ENCODE measurements at places on chromosomes 16 and 17. TPM values are rescaled to one million over a fixed set of nuclear protein-coding genes. Genes with fewer than 3 reads are reported as not detected.
A peak's percentile ranks its signal among the peaks of the same experiment; 100 is the strongest.

GRCh38 chr16:56263711-56264608 is 72.7 kb downstream of the GNAO1 start:
- H3K27ac ChIP-seq, result peak overlapping the region; percentile 43
- DNase-seq, result peak; percentile 22
- peaks cover 38% of the 10 kb centered on the region for H3K4me1 ChIP-seq
- no peaks in the 10 kb centered on the region for H3K36me3 ChIP-seq
- no peak overlapping the region for H3K4me3 ChIP-seq
- H3K27me3 ChIP-seq, result no peaks in the 10 kb centered on the region

DNA sequence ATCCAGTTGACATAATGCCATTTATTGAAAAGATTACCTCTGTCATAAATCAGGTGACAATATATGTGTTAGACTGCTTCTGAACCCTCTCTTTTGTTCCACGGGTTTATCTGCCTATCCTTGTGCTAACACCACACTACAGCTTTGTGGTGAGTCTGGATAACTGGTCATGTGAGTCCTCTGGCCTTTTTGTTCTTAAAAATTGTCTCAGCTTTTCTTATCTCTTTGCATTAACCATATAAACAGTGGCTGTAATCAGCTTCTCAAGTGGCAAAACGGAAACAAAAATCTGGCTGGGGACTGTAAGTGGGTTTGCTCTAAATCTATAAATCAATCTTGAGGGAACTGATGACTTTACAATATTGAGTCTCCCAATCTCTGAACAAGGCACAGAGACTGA is 44.6 kb downstream of the STX8 start:
- no peak for DNase-seq
- no peaks in the 10 kb centered on the region for H3K27me3 ChIP-seq
- H3K36me3 ChIP-seq, result no peaks in the 10 kb centered on the region
- no peak overlapping the region for H3K4me3 ChIP-seq

DNA sequence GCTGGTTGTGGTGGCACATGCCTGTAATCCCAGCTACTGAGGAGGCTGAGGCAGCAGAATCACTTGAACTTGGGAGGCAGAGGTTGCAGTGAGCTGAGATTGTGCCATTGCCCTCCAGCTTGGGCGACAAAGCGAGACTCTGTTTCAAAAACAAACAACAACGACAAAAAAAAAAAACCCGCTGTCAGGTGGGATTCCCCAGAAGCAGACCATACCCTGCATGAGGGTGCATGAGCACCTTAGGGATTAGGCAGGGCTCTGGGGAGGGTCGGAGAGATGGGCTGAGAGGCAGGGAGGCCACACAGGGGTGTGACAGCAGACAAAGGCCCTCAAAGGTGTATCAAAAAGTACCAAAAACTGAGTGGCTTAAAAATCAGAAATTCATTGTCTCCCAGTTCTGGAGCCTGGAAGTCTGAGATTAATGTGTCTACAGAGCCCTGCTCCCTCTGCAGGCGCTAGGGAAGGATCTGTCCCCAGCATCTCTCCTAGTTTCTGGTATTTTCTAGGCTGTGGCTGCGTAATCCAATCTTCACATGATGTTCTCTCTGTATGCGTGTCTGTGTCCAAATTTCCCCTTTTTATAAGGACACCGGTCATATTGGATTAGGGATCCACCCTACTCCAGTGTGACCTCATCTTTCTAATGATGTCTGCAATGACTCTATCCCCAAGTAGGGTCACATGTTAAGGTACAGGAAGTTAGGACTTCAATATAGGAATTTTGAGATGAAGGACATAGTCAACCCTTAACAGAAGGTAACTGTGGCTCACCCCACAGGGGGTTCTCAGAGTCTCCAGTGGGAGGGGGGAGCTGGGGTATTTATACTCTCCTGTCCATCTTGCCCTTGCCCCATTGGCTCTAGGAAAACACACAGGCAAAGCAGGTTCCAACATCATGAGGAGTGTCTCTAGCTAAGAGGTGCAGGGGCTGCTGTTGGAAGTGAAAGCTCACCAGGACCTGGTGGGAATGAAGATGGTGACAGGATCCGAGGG is 13.6 kb upstream of the TVP23A start:
- DNase-seq, result no peak
- peaks cover 11% of the 10 kb centered on the region for H3K27me3 ChIP-seq
- H3K4me1 ChIP-seq, result no peaks in the 10 kb centered on the region
- H3K4me3 ChIP-seq, result no peak overlapping the region
- H3K36me3 ChIP-seq, result no peaks in the 10 kb centered on the region

GRCh38 chr17:38333635-38334295 is 10.0 kb downstream of the GPR179 start:
- H3K36me3 ChIP-seq, result no peaks in the 10 kb centered on the region
- no peaks in the 10 kb centered on the region for H3K27me3 ChIP-seq
- H3K27ac ChIP-seq, result no peak overlapping the region
- peak; percentile 61 for DNase-seq
- H3K4me3 ChIP-seq, result no peak overlapping the region

GRCh38 chr16:10405386-10405939 is 19.6 kb downstream of the ATF7IP2 start:
- no peak overlapping the region for H3K27ac ChIP-seq
- H3K4me3 ChIP-seq, result no peak overlapping the region
- DNase-seq, result no peak

DNA sequence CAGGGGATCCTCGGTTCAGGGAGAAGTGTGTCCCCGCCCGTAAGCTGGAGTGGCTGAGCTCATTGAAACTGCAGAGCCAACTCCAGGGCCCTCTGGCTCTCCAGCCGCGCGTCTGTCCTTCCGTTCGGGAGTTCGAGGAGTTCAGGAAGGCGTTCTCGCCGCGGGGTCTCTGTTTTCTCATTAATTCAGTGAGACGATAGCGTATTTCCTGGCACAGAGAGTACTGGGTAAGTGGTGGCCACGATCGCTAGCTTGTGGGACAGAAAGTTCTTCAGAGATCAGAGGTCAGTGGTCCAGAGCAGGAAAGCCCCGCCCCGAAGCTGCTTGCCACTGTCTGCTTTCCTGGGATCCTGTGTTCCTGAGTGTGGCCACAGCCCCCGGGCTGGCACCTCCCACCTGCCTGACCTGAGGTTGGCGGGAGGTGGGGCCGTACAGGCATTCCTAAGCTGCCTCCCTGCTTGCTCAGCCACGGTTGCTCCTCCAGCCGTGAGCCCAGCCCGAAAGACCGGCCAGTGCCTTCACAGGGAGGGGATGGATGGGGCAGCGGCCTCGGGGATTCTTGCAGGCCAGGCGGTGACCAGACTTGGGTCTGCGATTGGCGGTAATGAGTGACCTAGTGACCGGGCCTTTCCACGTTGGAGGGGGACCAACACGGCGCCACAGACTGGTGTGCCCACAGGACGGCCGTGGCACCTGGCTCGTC is 8.9 kb downstream of the BAIAP2 start:
- peak overlapping the region; percentile 81 for H3K27ac ChIP-seq
- H3K4me1 ChIP-seq, result peaks cover 36% of the 10 kb centered on the region
- H3K36me3 ChIP-seq, result no peaks in the 10 kb centered on the region
- no peak for DNase-seq
- no peaks in the 10 kb centered on the region for H3K27me3 ChIP-seq

DNA sequence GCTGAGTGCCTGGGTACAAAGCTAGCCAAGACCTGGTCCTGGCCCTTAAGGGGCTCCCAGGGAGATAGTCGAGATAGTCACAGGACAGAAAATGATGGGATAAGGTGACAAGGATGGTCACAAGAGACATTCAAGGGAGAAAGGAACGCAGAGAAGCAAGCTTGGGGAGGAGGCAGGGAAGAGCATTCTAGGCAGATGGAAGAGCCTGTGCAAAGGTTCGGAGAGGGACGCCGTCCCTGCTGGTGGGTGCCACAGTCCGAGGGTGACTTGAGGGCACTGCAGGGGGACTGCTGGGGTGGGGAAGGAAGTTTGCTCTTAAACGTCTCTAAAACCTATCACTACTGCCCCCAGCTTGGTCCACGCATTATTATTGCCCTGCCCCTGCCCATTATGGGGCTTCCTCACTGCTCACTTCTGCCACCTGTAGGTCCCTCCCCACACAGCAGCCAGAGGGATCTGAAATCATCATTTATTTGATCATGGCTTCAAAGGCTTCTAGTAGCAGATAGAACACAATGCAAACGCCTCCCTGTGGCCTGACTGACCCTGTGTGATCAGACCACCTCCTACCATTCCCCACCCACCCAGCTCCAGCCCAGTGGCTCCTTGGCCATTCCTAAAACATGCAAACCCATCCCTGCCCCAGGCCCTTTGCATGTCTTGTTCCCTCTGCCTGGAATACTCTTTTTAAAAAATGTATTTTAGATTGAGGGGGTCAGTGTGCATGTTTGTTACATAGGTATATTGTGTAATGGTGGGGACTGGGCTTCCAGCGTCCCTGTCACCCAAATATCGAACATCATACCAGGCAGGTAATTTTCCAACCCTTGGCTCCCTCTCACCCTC is 60.3 kb downstream of the RMI2 start:
- H3K27me3 ChIP-seq, result no peaks in the 10 kb centered on the region
- no peak overlapping the region for H3K4me3 ChIP-seq
- no peaks in the 10 kb centered on the region for H3K36me3 ChIP-seq
- H3K4me1 ChIP-seq, result peaks cover 5% of the 10 kb centered on the region

DNA sequence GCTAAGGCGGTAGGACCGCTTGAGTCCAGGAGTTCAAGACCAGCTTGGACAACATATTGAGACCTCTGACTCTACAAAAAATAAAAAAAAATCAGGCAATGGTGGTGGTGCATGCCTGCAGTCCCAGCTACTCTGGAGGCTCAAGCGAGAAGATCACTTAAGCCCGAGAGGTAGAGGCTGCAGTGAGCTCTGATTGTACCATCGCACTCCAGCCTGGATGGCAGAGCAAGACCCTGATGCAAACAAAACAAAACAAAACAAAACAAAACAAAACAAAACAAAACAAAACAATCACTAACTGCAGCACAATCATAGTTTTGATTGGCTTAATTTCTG is 2.5 kb upstream of the BANP start:
- H3K4me3 ChIP-seq, result peak overlapping the region; percentile 68
- H3K27ac ChIP-seq, result no peak overlapping the region
- H3K27me3 ChIP-seq, result no peaks in the 10 kb centered on the region

- H3K4me3 ChIP-seq, result no peak overlapping the region
- H3K27ac ChIP-seq, result no peak overlapping the region
- H3K4me1 ChIP-seq, result peaks cover 18% of the 10 kb centered on the region
- H3K27me3 ChIP-seq, result no peaks in the 10 kb centered on the region
- no peak for DNase-seq
- H3K36me3 ChIP-seq, result peaks cover 3% of the 10 kb centered on the region
Observed at GRCh38 chr17:13920413-13920812, 148.9 kb upstream of the COX10 start.

DNA sequence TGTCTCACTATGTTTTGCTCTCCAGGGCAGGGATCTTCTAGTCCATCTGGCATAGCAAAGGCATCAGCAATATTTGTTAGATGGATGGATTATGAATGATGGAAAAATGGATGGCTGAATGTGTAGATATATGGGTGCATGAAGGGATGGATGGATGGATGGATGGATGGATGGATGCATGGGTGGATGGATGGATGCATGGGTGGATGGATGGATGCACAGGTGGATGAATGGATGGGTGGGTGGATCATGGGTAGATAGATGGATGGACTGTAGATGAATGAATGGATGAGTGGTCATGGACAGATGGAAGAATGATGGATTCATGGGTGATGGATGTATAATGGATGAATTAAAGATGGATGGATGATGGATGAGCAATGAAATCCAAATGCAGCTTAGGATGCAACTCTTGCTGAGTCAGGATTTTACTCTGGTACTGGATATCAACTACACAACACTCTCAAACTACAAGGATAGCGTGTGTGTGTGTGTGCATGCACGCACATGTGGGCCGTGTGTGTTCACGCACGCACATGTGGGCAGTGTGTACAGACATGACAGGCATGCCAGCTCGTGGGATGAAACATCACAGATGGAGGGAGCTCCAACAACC is 34.0 kb downstream of the GSG1L start:
- H3K27me3 ChIP-seq, result peaks cover 22% of the 10 kb centered on the region
- DNase-seq, result no peak
- H3K4me1 ChIP-seq, result no peaks in the 10 kb centered on the region
- H3K4me3 ChIP-seq, result no peak overlapping the region
- no peaks in the 10 kb centered on the region for H3K36me3 ChIP-seq
- H3K27ac ChIP-seq, result no peak overlapping the region

DNA sequence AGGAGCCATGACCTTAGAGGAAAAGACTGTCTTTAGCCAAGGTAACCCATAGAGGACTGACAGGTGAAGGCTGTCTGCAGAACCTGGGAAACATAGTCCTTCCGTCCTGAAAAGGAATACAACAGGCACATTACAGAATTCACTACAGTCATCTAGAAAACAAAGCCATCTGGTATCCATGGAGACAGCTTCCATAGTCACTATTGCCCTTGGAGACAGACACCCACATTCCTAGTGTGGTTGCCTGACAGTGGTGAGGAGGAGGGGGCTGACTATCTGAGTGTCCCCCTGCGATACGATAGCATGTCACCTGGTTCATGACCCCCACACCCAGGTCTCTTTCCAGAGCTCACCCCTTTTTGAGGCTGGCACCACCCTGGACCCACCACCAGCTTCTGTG is 254.7 kb downstream of the CDH13 start:
- H3K36me3 ChIP-seq, result no peaks in the 10 kb centered on the region
- no peak for DNase-seq
- no peak overlapping the region for H3K4me3 ChIP-seq

DNA sequence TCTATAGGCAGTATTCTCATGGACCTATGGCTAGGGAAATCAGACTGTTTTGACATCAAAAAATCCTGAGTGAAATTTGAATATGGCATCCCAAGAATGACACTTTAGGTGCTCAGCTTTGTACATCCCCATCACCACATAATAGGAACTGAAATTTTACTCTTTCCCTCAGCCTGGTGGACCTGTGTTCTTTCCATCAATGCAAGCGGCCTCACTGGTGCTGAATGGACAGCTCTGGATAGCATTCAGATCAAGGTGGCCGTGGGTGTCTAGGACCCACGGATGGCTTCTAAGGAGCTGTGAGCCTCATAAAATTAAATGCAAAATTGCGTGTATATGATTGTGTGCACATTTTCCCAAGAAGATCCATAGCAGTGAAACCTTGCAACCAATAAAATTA is 152.6 kb downstream of the MAP2K6 start:
- peaks cover 5% of the 10 kb centered on the region for H3K27me3 ChIP-seq
- no peak overlapping the region for H3K4me3 ChIP-seq
- H3K4me1 ChIP-seq, result no peaks in the 10 kb centered on the region
- no peak overlapping the region for H3K27ac ChIP-seq

SKAP1 gene
- 0.49 TPM for total RNA-seq

TLCD3B gene
- 15.3 TPM for total RNA-seq

MPP2 gene
- 29.8 TPM for total RNA-seq

ARHGAP23 gene
- 25.7 TPM for total RNA-seq

Data from neural crest cell (in vitro differentiated cells).